ENCODE measurements at places on chromosomes 16 and 17. TPM values are rescaled to one million over a fixed set of nuclear protein-coding genes. Genes with fewer than 3 reads are reported as not detected.

Gene CDH1
- polyA plus RNA-seq = 15.7 TPM

Gene SPATA32
- not detected for polyA plus RNA-seq

Gene APOH
- polyA plus RNA-seq = 3.3 TPM

Gene IL17C
- 0.13 TPM for polyA plus RNA-seq

Gene CCL16
- polyA plus RNA-seq = 0.29 TPM

Gene KRT16
- 0.20 TPM for polyA plus RNA-seq

Gene EPX
- polyA plus RNA-seq = not detected

- DNase-seq = no peak
Measured at GRCh38 chr17:4236456-4236855, 27.3 kb downstream of the ANKFY1 start.

DNA sequence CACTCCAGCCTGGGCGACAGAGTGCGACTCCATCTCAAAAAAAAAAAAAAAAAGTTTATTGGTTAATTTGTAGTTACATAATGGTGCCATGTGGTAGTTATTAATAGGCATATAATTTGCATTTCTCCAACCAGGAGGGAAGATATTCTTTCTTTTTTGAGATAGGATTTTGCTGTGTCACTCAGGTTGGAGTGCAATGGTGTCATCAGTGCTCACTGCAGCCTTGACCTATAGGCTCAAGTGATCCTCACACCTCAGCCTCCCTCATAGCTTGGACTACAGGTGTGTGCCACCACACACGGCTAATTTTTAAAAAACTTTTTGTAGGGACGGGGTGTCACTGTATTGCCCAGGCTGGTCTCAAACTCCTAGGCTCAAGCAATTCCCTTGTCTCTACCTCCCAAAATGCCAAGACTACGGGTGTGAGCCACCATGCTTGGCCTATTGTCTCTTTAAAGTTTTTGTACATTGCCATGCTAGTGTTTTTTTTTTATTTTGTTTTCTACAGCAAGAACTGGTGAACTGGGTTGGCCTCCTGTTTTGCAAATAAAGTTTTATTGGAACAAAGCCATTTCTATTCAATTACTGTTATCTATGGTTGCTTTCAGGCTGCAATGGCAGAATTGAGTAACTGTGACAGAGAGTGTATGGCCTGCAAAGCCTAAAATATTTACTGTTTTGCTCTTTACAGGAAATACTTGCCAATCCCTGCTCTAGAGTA is 11.9 kb downstream of the SNX29 start:
- no peak for DNase-seq

GRCh38 chr17:42917236-42917603 is 16.6 kb downstream of the G6PC1 start:
- no peak for DNase-seq

GRCh38 chr17:49952209-49952911 is 16.6 kb upstream of the DLX4 start:
- no peak for DNase-seq

GRCh38 chr17:81712468-81713003 is 452 bp downstream of the SLC25A10 start:
- no peak for DNase-seq

DNA sequence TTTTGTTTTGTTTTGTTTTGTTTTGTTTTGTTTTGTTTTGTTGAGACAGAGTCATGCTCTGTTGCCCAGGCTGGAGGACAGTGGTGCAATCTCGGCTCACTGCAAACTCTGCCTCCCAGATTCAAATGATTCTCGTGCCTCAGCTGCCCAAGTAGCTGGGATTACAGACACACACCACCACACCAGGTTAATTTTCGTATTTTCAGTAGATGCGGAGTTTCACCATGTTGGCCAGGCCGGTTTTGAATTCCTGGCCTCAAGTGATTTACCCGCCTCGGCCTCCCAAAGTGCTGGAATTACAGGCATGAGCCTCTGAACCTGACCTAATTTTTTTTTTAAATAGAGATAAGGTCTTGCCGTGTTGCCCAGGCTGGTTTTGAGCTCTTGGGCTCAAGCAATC is 46.5 kb downstream of the CACNG3 start:
- DNase-seq = no peak

- no peak for DNase-seq
Measured at GRCh38 chr17:50272711-50273653, 1.3 kb upstream of the TMEM92 start.

GRCh38 chr17:35051579-35052240 is 11.8 kb downstream of the RFFL start:
- no peak for DNase-seq

DNA sequence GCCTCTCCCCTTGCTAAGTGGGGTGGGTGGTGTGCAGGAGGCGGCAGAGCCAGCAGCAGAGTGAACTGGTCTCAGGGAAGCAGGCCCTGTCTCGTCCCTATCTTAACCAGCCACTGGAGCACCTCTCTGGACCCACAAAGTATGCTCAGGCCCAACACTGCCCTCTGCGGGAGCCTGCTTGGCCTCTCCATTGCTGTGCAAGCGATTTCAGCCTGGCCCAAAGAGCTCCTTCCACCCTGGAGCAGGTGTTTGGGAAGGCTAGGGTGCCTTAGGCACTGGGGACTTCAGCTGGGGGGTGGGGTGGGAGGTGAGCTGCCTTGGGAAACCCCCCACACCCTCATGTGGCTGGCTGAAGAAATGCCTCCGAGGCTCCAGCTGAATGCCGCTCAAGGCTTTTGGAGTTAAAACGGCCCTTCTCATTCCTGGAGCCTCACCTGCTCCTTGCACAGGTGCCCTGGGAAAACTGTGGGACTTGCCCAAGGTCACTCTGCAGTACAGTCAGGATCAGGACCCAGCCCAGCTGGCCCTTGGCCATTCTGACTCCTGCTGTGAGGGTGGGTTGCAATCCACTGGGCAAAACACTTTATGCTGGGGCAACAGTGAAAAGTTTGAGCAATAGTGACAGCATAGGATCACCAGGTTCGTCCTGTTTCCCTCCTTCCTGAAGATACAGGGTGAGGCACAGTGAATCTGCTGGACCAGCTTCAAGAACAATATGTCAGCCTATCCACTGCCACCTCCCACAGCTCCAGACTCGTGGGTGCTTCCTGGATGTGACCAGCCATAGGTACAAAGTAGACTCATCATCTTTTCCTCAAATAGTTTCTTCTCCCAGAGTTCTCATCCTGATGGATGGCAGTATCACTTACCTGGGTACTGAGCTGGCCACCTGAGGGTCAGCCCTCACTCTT is 5.9 kb upstream of the UBE2O start:
- no peak for DNase-seq

DNA sequence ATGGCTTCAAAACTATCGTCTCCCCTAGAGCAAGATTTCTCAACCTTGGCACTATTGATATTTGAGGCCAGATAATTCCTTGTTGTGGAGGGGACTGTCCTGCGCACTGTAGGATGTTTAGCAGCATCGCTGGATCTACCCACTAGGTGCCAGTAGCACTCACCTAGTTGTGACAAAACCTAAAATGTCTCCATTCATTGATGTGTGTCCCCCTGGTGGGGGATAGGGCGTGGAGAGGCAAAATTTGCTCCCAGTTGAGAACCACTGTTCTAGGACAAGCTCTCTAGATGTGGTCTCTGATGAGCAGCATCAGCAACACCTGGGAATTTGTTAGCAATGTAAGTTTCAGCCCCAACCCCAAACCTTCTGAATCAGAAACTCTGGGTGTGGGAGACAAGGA is 259.0 kb downstream of the XYLT1 start:
- no peak for DNase-seq

DNA sequence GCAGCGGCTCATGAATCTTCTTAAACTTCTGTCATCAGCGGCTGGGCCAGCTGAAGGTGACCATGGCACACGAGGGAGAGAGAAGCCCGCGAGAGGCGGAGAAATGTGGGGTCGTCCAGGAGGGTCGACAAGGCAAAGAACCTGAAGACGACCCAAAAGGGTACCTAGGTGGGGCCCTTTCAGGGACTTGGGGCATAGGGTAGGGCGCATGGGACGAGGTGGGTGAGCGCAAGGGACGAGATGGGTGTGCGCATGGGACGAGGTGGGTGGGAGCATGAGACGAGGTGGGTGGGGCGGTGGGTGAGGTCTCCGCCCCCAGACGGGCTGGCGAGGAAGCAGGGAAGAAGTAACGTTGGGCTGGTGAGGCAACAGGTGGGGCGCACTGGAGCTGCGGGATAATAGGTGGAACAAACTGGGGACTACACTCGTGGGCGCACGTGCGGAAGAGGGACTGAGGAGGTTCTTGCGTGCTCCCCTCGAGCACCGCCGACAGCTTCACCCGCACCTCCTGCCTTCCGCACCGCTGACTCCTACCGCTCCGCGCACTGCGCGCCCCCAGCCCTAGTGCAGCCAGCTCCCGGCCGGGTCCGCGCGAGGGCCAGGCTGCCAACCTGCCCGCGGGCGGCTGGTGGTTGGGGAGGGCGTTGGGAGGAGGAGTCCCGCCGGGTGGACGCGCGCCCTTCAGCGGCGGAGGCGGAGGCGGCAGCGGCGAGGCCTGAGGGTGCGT is 23.2 kb upstream of the CRYM start:
- DNase-seq = no peak

- DNase-seq = no peak
Measured at GRCh38 chr17:2898255-2898926, 102.2 kb downstream of the RAP1GAP2 start.

DNA sequence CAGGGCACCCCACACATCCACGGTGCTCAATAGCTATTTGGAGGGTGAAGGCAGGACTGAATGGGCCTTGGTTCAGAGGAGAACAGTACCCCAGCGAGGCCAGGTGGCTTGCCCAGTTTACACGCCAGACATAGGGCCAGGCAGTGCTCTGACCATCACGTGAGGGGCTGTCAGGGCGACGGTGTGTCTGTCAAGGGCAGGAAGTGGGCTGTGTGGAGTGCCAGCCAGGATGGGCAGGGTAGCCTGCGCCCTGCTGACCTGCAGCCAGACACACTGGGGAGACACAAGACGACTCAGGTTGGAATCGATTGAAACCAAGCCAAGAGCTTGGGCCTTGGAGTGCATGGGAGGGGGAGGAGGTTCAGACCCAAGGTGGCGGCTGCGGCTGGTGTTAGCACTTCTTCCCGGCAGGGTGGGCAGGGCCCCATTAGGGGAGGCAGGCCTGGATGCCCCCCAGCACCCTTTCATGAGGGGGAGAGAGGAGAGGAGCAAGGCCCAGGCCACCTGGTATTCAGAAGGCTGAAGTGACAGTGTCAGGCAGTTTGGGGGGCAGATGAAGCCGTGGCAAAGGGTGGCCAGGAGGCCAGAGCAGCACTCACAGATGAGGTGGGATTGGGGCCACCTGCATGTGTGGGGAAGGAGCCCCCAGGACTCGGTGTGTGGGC is 68.2 kb downstream of the SREBF1 start:
- DNase-seq = no peak

GRCh38 chr16:9666834-9667480 is 515.3 kb downstream of the GRIN2A start:
- no peak for DNase-seq

DNA sequence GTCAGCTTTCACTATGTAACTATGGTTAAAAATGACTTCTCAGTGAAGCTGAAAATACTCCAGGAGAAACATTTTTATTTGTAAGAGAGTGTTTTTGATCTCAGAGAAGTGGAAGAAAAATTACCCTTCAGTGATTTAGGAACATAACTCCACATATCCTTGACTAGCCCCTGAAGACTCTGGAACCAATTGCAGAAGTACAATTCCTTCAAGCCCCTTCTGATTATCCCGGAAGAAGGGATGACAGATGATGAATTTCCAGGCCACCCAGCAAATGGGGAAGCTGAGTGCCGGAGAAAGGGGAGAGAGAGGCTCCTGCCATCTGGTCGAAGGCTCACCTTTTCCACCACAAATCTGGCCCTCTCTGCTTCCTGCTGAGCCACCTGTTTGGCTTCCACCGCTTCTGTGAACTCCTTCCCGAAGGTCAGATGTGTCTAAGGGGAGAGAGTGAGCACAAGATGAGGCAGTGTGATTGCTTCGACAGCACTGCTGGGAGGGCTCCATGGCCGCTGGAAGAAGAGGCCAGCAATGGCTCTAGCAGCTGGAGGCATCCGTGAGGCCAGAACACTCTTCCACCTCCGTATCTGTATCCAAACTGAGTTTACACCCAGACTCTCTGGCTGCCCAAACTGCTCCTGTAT is 8.1 kb downstream of the PHB1 start:
- no peak for DNase-seq

GRCh38 chr17:16900288-16900882 is 71.5 kb downstream of the TNFRSF13B start:
- no peak for DNase-seq

GRCh38 chr17:48357779-48358602 is 72.0 kb downstream of the SKAP1 start:
- DNase-seq = no peak

GRCh38 chr16:22318690-22319358 is 21.6 kb downstream of the POLR3E start:
- no peak for DNase-seq

DNA sequence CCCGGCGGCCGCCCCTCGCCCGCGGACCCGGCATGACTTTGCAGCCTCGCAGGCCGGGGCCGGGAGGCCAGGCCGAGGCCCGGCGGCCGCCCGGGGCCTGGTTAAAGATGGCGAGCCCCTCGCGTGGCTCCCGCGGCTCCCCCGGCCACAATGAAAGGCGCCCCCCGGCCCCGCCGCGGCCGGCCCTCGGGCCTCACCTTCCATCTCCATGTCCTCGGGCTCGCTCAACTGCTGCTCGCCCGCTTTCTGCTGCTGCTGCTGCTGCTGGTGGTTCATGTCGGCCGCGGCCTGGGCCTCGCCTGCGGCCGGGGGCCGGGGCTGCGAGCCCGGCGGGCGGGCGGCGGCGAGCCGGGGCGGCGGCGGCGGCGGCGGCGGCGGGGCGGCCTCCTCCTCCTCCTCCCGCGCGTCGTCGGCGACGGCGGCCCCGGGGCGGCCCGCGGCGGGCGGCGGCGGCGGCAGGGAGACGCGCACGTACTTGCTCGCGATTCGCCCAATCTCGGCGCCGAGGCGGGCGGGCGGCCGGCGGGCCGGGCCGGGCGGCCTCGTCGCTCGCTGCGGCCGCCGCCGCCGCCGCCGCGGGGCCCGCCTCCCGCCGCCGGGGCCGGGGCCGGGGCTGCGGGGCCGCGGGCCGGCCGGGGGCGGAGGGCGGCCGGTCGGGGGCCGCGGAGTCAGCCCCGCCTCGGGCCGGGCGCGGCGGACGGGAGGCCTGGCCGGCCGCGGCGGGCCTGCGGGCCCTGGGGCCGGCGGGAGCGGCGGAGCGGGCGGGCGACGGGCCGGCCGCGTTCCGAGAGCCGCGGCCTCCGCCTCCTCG is 491 bp downstream of the USP7 start:
- DNase-seq = no peak

DNA sequence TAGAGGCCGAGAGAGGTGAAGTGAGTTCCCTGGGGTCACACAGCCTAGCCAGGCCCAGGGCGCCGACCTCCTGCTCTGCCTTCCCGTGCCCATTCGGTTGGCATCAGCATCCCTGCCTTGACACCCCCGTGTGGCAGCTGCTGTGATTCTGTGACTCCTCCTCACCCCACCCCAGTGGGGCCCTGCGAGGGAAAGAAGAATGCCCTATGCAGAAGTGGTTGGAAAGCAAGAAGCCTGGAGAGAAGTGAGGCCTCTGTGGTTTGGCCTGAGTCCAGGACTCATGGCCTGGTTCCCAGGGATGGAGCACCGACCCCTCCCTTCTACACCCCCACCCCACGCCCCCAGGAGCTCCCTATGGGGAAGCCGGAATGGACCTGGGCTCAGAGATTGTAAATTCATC is 296.2 kb downstream of the SEC14L1 start:
- peak; percentile 77 for DNase-seq
